ENCODE measurements at places on chromosomes 2 and 18. TPM values are rescaled to one million over a fixed set of nuclear protein-coding genes. Genes with fewer than 3 reads are reported as not detected.

DNA sequence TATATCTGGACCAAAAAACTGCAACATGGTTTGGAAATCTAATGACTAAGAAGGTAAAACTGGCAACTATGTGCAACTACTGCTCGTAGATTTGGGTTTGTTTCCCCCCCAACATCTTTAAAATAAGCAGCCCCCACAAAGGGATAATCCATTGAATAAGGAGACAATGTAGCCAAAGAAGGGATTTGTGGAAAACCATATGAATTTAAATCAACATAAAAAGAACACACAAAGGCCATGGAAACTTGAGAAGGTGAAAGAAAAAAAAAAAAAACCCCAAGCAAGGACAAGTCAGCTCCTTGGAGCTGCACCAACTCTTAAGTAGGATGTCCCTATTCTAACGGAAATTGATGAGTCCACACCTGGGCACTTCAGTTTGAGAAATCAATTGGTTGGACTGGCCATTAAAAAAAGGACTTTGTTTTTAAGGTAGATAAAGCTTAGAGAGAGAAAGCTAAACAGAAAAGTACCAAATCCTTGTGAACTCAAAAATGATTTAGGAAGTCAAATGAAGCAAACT, 53.7 kb upstream of the ST8SIA5 start:
- no peak overlapping the region for H3K4me3 ChIP-seq
- no peaks in the 10 kb centered on the region for H3K4me1 ChIP-seq
- H3K27me3 ChIP-seq, result no peaks in the 10 kb centered on the region
- no peak overlapping the region for H3K27ac ChIP-seq
- no peak for DNase-seq

DNA sequence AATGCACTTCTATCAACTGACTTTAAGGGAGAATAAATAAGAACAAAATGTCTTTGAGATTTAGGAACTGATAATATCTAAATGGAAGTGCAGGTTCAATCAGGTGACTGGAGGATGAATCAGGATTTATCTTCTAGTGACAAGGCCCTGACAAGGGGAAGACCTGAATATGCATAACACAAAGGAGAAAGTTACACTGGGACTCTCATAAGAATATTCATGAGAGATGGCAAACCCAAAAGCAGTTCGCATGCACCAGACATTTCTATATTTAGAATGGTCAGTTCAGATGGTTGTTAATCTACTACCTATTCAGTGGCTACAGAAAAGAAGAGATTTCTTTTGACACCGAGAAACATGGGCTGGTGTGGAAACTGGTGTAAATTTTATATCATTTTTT, 1771.3 kb upstream of the LRRTM1 start:
- no peaks in the 10 kb centered on the region for H3K36me3 ChIP-seq
- no peaks in the 10 kb centered on the region for H3K27me3 ChIP-seq
- no peak overlapping the region for H3K27ac ChIP-seq
- H3K4me1 ChIP-seq, result no peaks in the 10 kb centered on the region

Gene DGUOK
- total RNA-seq, result 45.7 TPM

Gene CD8B2
- total RNA-seq, result 0.09 TPM

DNA sequence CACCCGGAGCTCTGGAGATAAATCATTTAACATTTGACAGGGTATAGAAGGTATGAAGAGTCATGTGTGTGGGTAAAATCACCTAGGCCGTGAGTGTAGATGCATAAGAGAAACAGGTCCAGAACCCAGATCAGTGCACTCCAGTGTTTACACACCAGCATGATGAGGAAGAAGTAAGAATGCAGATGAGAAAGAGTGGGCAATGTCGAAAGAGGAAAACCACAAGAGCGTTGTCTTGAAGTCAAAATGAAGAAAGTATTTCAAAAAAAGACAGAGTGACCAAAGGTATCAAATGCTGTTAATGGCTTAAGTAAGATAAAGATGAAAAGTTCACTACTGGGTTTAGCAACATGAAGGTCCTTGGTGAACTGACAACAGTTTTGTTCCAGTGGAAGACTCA, 32.0 kb upstream of the PLB1 start:
- H3K36me3 ChIP-seq, result no peaks in the 10 kb centered on the region
- H3K27ac ChIP-seq, result no peak overlapping the region
- no peak overlapping the region for H3K4me3 ChIP-seq
- peak; percentile 16 for DNase-seq

- H3K4me1 ChIP-seq, result no peaks in the 10 kb centered on the region
- no peak overlapping the region for H3K4me3 ChIP-seq
- no peaks in the 10 kb centered on the region for H3K27me3 ChIP-seq
- no peak overlapping the region for H3K27ac ChIP-seq
These were observed 124.1 kb upstream of the MYT1L start for GRCh38 chr2:2455151-2455550.

Gene KLHL14
- 0.49 TPM for total RNA-seq

Gene CHST9
- total RNA-seq, result 0.27 TPM

Gene EPB41L5
- 22.7 TPM for total RNA-seq

- H3K27me3 ChIP-seq, result no peaks in the 10 kb centered on the region
- no peak overlapping the region for H3K27ac ChIP-seq
These were observed 223.7 kb upstream of the SMAD7 start for GRCh38 chr18:49174478-49174877.

- no peak overlapping the region for H3K4me3 ChIP-seq
- no peaks in the 10 kb centered on the region for H3K36me3 ChIP-seq
- H3K27ac ChIP-seq, result no peak overlapping the region
- peak; percentile 78 for DNase-seq
- H3K27me3 ChIP-seq, result peaks cover 2% of the 10 kb centered on the region
These were observed 124.2 kb downstream of the UBE2E3 start for GRCh38 chr2:181104512-181105115.

DNA sequence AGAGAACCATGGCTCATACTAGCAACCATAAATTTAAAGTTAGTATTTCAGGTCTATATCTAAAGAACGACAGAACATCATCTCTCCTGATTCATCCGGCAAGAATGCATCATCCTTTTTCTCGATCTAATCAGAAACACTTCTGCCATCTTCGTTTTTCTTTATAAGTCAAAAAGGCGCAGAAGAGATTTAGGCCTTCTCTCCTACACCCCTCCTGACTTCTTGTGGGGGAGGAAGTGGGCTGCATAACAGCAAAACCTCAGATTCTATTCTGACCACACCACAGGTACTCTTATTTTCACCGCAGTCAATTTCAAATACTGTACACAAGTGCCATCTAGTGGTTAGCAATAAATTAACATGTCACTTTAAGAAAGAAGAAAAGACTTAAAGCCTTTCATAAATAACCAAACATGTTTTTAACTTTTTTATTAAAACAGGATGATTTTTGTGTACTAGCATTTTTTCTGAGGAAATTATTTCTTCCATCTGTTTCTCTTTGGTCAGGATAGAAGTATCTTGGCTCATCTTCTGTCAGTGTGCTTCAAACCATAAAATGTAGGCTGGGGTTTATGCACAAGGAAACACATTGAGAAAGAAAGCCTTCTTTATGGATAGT, 48.4 kb upstream of the PIK3C3 start:
- peak; percentile 37 for DNase-seq
- no peak overlapping the region for H3K4me3 ChIP-seq
- H3K36me3 ChIP-seq, result no peaks in the 10 kb centered on the region
- H3K4me1 ChIP-seq, result no peaks in the 10 kb centered on the region
- no peak overlapping the region for H3K27ac ChIP-seq

Gene AFF3
- total RNA-seq, result 7.2 TPM

GRCh38 chr2:238064376-238064775, 3.6 kb downstream of the SCLY start:
- DNase-seq, result no peak
- no peak overlapping the region for H3K27ac ChIP-seq
- H3K4me3 ChIP-seq, result no peak overlapping the region
- H3K27me3 ChIP-seq, result no peaks in the 10 kb centered on the region

GRCh38 chr2:190838492-190838910, 42.1 kb upstream of the GLS start:
- H3K36me3 ChIP-seq, result no peaks in the 10 kb centered on the region
- H3K27ac ChIP-seq, result no peak overlapping the region
- H3K4me3 ChIP-seq, result no peak overlapping the region

Gene RIT2
- total RNA-seq, result not detected

Gene PSMA8
- total RNA-seq, result not detected

- H3K4me1 ChIP-seq, result no peaks in the 10 kb centered on the region
- H3K4me3 ChIP-seq, result no peak overlapping the region
- no peak overlapping the region for H3K27ac ChIP-seq
- no peaks in the 10 kb centered on the region for H3K36me3 ChIP-seq
- no peaks in the 10 kb centered on the region for H3K27me3 ChIP-seq
These were observed 373.9 kb downstream of the GPD2 start for GRCh38 chr2:156810094-156810493.

Gene STARD6
- 0.18 TPM for total RNA-seq

GRCh38 chr2:26993768-26994167, 23.3 kb downstream of the MAPRE3 start:
- no peak overlapping the region for H3K27ac ChIP-seq
- H3K36me3 ChIP-seq, result no peaks in the 10 kb centered on the region

GRCh38 chr18:49362431-49362830, 98.0 kb downstream of the DYM start:
- no peaks in the 10 kb centered on the region for H3K27me3 ChIP-seq
- DNase-seq, result no peak
- H3K4me1 ChIP-seq, result no peaks in the 10 kb centered on the region
- H3K36me3 ChIP-seq, result peaks cover 7% of the 10 kb centered on the region
- H3K27ac ChIP-seq, result no peak overlapping the region
- no peak overlapping the region for H3K4me3 ChIP-seq

GRCh38 chr2:45793305-45793962, 142.0 kb downstream of the PRKCE start:
- H3K27me3 ChIP-seq, result peaks cover 8% of the 10 kb centered on the region
- no peaks in the 10 kb centered on the region for H3K36me3 ChIP-seq
- no peak overlapping the region for H3K4me3 ChIP-seq
- peaks cover 10% of the 10 kb centered on the region for H3K4me1 ChIP-seq

GRCh38 chr2:222733470-222733845, 62.0 kb downstream of the MOGAT1 start:
- H3K27ac ChIP-seq, result peak overlapping the region; percentile 87
- no peak for DNase-seq
- H3K4me3 ChIP-seq, result no peak overlapping the region
- H3K27me3 ChIP-seq, result no peaks in the 10 kb centered on the region
